NCI-H82 (cell line): ENCODE measurements at places on chromosomes 3 and 15.

GRCh38 chr15:33994005-33994615 lies 25.8 kb downstream of the CHRM5 start:
- peak; percentile 78 for DNase-seq

- DNase-seq, result no peak
Observed at GRCh38 chr3:38337703-38338102, 8.9 kb upstream of the XYLB start.

DNA sequence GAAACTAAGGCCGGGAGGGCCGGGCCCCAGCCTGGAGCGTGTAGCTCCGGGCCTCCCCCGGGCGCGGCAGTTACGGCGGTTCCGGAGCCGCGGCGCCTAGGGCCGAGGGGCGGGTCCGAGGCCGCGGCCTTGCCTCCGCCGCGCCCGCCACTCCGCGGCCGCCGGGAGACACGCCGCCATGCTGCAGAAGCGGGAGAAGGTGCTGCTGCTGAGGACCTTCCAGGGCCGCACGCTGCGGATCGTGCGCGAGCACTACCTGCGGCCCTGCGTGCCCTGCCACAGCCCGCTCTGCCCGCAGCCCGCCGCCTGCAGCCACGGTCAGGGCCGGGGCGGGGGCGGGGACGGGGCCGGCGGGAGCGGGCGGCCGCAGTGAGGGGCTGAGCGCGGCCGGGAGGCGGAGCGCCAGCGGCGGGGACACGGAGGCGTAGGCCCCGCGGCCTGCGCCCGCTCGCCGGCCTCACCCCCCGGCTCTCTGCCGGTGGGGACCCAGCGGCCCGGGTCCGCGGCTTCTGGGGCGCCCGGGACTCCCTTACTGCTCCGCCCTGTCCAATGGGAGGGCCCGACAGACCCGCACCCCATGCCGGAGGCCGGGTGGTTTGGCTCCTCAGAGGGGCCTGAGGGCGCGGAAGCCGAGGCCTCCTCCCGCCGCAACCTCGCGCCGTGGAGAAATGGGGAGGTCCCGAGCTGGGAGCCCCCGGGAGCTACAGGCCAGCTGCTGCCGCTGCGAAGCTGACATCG lies at the start of gene DIS3L:
TSS of gene DIS3L (plus strand) at position 150 of the 738 bp plus-strand sequence. CDS start at position 179, 29 bp downstream.
- DNase-seq, result peak; percentile 66

GRCh38 chr3:126304704-126305103 lies 52.5 kb downstream of the KLF15 start:
- no peak for DNase-seq

GRCh38 chr15:99508311-99508645 lies 57.5 kb upstream of the MEF2A start:
- DNase-seq, result no peak

- DNase-seq, result no peak
Observed at GRCh38 chr3:165642761-165643420, 194.3 kb downstream of the BCHE start.

GRCh38 chr3:141308588-141309218 lies 59.6 kb upstream of the ZBTB38 start:
- DNase-seq, result peak; percentile 95

DNA sequence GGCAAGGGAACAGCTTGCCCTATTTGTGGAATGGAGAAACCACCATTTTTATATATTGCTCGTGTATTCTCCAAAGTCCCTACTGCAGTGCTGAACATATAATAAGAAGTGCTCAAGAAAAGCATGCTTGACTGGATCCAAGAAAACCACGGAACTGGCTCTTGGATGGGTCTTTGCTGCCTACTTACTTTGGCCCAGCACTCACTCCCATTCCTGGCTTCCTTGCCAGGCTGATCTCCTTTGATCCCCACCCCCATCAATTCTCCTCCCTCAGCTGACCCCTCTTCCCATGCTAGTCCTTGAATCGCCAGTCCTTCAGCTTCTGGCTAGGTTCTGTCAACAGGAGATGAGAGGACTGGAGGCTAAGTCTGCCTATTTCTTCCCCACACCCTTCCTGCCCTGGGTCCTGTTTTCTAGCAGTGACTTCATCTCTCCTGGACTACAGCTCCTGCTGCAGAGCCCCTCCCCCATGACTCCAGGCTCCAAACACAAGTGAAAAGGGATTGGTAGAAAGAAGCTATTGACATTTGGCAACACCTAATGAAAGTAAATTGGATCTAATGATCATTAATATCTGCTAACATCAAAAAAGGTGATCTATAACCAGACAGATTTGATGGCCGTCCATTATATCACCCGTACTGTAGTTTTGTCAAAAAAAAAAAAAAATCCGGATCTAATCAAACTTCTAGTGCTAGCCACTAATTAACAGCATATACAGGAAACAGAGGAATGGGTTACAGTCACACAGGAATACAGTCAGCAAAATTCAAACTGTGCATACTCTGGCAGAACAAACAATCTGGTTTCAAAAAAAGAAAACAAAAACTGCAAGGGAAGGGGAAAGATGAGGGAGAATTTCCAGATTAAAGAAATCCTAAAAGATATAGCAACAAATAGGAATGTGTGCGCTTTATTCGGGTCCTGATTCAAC lies 7.8 kb downstream of the FAM240A start:
- no peak for DNase-seq

GRCh38 chr3:186746008-186746407 lies 28.8 kb downstream of the KNG1 start:
- DNase-seq, result no peak
